NCI-H146 (cell line): ENCODE measurements at places on chromosomes 5 and 9.

DNA sequence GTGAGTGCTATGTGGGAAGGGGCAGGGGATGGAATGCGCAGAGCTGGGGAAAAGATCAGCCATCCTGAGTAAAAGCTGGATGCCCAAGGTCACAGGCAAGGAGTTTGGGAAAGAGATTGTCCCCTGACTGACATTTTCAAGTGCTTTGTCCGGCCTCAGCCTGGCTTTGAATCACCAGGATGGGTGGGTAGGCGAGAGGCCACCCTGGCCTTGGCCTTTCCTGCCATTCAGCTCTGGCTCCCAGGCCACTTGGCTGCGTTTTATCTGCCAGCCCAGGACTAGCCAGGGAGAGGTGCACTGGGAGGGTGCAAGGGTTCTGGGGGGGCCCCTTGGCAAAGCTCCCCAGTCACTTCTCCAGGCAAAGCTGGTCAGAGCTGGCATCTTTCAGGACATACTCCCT lies 37.4 kb upstream of the SYNPO start:
- no peak for DNase-seq

GRCh38 chr9:87327575-87328125 lies 170.0 kb upstream of the DAPK1 start:
- no peak for DNase-seq

GRCh38 chr5:128237546-128237945 lies 154.0 kb downstream of the SLC12A2 start:
- no peak for DNase-seq

DNA sequence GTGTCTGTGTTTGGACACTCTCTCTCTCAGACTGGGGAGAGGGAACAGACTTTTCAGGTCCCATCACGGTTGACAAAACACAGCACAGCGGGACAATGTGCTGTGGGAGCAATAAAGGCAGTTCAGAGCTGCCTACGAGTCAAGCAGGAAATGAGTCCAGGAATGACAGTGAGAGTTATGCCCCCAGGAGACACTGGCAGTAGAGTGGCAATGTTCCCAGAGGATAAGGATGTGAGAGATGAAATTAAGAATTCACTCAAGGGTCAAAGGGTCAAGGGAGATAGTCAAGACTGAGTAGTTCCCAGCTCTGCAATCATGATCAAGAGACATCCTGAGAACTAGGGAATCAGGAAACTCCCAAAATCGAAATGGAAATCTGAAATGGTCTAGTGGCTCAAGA lies 156.1 kb downstream of the LURAP1L start:
- DNase-seq = no peak

DNA sequence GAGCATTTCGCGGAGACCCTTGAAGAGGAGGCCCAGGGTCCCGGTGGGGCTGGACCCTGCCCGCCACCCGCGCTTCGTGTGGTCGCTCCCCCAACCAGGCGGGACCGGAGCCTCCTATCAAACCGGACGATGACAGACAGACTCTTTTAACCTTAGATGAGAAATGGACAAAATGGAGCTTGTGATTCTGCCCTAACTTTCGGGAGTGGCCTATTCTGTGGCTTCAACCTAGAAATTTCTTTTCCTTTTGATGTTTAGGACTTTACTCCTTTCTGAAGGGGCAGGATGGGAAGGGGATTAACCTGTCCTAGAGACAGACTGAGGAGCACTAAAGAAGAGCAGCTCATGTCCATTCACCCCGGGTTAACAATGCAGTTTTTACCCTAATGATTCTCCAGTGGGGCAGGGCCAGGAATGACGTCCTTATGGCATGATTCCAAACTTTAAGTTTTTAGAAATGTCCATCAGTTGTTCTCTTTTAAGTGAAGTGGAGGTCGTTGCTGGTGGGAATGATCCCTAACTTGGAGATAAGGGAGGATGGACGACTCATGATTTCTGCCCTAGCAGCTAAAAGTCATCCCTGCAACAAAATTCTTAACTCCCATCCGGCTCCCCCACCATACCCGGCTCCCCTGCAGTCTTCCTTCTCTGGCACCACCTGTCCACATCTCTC lies 1.0 kb downstream of the NIPSNAP3A start:
- no peak for DNase-seq

GRCh38 chr9:136023410-136024225 lies 62.4 kb upstream of the UBAC1 start:
- no peak for DNase-seq

DNA sequence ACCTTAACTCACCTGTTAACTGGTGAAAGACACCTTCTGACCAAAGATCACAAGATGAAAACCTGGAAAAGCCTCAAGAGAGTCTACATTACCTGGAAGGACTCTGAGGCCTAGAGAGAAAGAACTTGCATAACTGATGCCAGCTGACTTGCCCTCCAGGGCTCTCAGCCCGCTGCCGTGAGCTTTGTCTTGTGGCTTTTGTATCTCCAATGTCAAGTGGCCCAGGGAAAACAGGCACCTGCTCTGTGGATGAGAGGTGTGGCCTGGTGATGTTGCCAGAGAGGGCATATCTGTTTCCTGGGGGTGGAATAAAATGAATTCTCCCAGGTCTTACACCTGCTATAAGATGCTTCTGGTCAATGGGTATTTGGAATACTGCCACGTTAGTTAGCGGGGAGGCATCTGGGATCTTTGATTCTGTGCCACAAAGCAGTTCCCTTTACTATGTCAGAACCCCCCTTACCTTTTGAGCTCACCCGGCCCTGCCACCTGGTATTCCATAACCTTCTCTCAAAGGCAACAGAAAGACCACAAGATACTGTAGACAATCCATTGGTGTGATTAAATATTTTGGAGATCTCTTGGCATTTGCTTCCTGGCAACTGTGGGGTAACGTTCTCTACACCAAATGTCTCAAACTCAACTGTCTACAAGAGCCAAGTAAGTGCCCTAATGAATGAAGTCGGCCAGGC lies 54.9 kb upstream of the N4BP3 start:
- peak; percentile 35 for DNase-seq
